ENCODE measurements at places on chromosomes 6 and 20. TPM values are rescaled to one million over a fixed set of nuclear protein-coding genes. Genes with fewer than 3 reads are reported as not detected.

DNA sequence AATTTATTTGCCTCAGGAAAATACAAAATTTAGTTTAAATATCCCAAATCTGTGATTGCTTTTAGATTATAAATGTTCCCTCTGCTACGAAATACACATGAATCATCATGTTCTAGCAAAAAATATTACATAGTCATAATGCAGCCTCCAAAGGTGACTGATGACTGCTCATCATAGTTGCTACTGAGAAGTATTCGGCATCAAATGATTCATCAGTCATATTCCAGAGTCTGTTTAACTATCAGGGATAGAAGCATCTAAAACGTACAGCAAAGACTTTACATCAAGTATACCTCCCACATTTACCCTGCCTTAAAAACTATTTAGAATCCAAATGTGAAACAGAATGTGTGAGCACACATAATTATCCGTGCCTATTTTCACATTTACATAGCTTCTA lies 626.0 kb downstream of the CDH26 start:
- no peak overlapping the region for H3K27ac ChIP-seq
- no peak for DNase-seq
- H3K36me3 ChIP-seq = no peaks in the 10 kb centered on the region
- H3K4me1 ChIP-seq = no peaks in the 10 kb centered on the region

DNA sequence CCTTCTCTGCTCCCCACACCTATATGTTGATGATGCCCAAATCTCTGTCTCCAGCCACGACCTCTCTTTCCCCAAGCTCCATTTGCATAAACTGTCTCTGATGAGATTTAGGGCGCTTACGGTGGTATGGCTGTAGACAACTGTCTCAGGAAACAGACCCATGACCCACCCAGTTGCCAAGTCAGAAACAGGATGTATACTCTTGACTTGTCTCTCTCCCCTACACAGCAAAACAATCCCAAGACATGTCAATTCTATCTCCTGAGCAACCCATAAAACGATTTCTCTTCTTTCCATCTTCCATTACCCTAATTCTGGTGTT lies 13.9 kb downstream of the GNL1 start:
- H3K36me3 ChIP-seq = peaks cover 11% of the 10 kb centered on the region
- H3K4me3 ChIP-seq = peak overlapping the region; percentile 39
- H3K4me1 ChIP-seq = peaks cover 37% of the 10 kb centered on the region
- H3K27me3 ChIP-seq = no peaks in the 10 kb centered on the region
- DNase-seq = peak; percentile 59

DNA sequence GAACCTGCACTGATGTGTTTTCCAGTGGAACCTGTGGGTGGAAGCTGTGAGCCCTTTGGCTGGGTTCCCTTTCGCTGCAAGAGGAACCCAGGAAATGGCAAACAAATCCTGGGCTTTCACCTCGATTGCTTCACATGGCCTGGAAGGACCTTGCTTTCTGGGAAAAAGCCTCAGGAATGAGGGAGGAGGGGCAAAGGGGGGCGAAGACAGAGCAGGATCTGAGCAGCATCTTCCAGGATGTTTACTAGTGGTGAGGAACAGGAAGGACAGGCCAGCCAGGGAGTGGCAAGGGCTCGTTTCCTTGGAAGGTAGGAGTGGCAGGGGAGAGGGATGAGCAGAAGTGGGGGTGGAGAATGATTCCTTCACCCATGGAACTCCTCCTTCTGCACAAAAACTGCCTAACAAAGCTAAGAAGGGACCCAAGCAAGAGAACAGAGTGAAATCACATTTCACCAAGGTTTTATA lies 5.9 kb downstream of the SLC2A10 start:
- no peak overlapping the region for H3K27ac ChIP-seq
- H3K36me3 ChIP-seq = no peaks in the 10 kb centered on the region
- DNase-seq = no peak
- H3K27me3 ChIP-seq = peaks cover 10% of the 10 kb centered on the region

- H3K36me3 ChIP-seq = no peaks in the 10 kb centered on the region
- peaks cover 15% of the 10 kb centered on the region for H3K4me1 ChIP-seq
- peak; percentile 15 for DNase-seq
- no peaks in the 10 kb centered on the region for H3K27me3 ChIP-seq
- no peak overlapping the region for H3K4me3 ChIP-seq
- H3K27ac ChIP-seq = no peak overlapping the region
These were observed 76.6 kb downstream of the SLX4IP start for GRCh38 chr20:10511509-10512251.

DNA sequence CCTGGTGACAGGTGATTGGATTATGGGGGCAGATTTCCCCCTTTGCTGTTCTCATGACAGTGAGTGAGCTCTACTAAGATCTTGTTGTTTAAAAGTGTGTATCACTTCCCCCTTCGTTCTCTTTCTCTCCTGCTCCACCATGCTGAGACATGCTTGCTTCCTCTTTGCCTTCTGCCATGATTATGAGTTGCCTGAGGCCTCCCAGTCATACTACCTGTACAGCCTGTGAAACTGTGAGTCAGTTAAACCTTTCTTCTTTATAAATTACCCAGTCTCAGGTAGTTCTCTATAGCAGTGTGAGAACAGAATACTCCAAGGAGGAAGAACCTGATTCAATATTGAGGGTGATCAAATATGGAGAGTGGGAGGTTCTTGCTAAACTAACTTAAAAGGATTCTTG lies 724.9 kb downstream of the DOK5 start:
- no peak for DNase-seq
- H3K4me1 ChIP-seq = no peaks in the 10 kb centered on the region
- H3K4me3 ChIP-seq = no peak overlapping the region
- no peaks in the 10 kb centered on the region for H3K27me3 ChIP-seq
- no peak overlapping the region for H3K27ac ChIP-seq
- H3K36me3 ChIP-seq = no peaks in the 10 kb centered on the region

GRCh38 chr6:117495869-117496268 lies 13.4 kb downstream of the DCBLD1 start:
- no peak overlapping the region for H3K27ac ChIP-seq
- no peaks in the 10 kb centered on the region for H3K27me3 ChIP-seq
- DNase-seq = no peak
- peaks cover 3% of the 10 kb centered on the region for H3K4me1 ChIP-seq

- no peak overlapping the region for H3K4me3 ChIP-seq
- no peaks in the 10 kb centered on the region for H3K36me3 ChIP-seq
- H3K27me3 ChIP-seq = no peaks in the 10 kb centered on the region
- no peak overlapping the region for H3K27ac ChIP-seq
These were observed 115.6 kb upstream of the PTPN1 start for GRCh38 chr20:50394569-50394968.

DNA sequence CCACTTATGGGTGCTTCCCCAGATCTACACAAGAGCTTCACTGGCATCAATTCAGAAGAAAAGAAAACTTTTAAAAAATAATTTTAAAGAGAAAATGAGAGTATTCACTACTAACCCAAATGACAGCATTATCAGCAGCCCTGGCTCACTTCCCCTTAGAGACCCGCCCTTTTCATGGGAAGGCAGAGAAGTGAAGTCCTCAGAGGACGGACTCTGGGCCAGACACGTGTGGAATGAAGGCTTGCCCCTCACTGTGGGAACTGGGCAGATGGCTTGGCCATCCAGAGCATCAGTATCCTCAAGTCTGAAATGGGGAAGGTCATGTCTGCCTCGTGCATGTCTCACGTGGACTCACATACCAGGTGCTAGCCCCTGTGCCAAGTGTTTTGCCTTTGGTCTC lies 63.5 kb downstream of the JAG1 start:
- H3K27me3 ChIP-seq = no peaks in the 10 kb centered on the region
- no peak overlapping the region for H3K4me3 ChIP-seq
- no peaks in the 10 kb centered on the region for H3K36me3 ChIP-seq
- no peak overlapping the region for H3K27ac ChIP-seq
- DNase-seq = no peak

Gene ARFGEF3
- polyA plus RNA-seq = not detected

Gene STMND1
- polyA plus RNA-seq = not detected

Gene TRPC4AP
- 64.5 TPM for polyA plus RNA-seq

Gene IPCEF1
- 71.8 TPM for polyA plus RNA-seq

All from CD4-positive, alpha-beta memory T cell (primary cell).